ENCODE measurements at places on chromosomes 12 and 14.

- DNase-seq: no peak
Observed at GRCh38 chr14:96398432-96398831, 6.5 kb downstream of the AK7 start.

- no peak for DNase-seq
Observed at GRCh38 chr14:62921466-62921865, 123.8 kb downstream of the KCNH5 start.

DNA sequence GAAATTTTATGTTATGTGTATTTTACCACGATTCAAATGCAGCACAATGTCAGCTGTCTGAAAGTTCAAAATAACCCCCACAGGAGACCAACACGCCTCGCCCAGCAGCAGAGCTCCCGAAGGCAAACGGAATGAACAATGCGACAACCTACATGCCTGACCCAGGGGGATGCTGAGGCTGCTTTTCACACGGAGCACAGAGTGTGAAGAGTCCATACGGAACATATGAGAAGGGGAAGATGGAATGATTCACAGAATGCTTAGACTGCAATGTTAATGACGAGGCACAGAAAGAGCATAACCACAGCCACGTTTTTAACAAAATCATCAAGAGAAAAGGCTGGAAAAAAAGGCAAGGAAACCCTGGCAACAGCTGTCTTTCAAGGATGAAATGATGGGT lies 22.6 kb downstream of the ZFYVE21 start:
- no peak for DNase-seq

GRCh38 chr14:59398841-59399240 lies 66.3 kb downstream of the GPR135 start:
- DNase-seq: no peak

GRCh38 chr12:51922762-51923505 lies 15.6 kb downstream of the ACVRL1 start:
- DNase-seq: peak; percentile 23

- DNase-seq: no peak
Observed at GRCh38 chr14:22297376-22297775, 291.6 kb downstream of the DAD1 start.

DNA sequence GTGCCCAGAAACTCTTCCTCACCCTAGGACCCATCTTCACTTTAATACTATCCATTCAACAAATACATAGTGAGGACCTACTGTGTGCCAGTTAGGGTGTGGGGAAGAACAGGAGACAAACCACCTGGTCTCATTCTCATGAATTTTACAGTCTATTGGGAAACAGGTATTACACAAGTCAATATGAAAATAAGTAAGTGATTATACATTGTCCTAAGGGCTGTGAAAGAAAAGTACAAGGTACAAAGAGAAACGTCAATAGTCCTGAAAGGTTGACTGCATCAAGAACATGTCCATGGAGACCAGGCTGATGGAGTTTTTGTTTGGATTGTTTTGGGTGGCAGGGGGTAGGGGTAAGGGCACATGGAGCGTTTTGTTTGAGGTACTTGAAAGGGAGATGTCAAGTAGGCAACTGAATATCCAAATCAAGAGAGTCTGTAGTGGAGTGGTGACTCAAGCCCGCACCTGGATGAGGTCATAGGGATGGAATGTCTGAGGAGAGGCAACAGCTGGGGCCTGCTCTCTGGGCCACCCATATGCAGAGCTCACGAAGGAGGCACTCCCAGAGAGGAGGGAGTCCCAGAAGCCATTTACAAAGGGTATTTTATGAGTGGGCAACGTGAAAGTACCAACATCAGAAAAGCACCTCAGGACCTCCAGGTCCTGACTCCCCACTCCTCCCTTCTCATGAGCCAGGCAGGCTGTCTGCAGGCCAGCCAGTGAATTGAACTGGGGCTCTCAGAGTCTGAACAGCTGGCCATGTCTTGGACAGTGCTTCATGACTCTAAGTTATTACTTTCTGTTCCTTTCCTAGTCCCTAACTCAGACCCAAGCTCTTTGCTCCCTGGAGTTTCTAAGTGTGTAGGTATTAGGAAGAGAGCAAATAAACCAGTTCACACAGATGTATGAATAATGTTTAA lies 272.0 kb downstream of the ZFP36L1 start:
- no peak for DNase-seq

GRCh38 chr14:67710209-67710608 lies 8.5 kb downstream of the RDH12 start:
- DNase-seq: peak; percentile 9

DNA sequence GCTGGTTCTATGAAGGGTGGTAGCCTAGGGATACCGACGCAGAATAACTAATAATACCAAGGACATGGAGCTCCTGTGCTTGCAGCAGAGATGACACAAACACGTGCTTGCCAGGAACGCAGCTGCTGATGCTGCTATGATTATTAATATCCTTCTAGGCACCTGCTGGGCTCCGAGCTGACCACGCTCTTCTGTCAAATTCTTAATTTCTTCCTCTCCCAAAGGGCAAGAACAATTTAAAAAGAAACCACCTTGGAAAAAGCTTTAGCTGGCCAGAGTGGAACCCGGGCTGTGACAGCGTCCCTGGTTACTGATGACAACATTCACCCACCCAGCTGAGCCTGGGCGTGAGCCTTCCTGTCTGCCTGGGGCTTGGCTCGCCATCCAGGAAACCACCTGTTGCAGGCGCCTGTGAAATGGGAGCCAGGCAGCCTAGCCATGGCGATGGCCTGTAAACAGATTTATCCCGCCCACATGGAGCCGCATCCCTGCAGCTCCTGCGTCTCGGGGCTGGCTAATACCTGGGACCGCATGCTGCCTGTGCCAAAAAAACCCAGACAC lies 28.8 kb downstream of the CLMN start:
- peak; percentile 19 for DNase-seq

- no peak for DNase-seq
Observed at GRCh38 chr14:63951021-63951420, 98.2 kb downstream of the SYNE2 start.

DNA sequence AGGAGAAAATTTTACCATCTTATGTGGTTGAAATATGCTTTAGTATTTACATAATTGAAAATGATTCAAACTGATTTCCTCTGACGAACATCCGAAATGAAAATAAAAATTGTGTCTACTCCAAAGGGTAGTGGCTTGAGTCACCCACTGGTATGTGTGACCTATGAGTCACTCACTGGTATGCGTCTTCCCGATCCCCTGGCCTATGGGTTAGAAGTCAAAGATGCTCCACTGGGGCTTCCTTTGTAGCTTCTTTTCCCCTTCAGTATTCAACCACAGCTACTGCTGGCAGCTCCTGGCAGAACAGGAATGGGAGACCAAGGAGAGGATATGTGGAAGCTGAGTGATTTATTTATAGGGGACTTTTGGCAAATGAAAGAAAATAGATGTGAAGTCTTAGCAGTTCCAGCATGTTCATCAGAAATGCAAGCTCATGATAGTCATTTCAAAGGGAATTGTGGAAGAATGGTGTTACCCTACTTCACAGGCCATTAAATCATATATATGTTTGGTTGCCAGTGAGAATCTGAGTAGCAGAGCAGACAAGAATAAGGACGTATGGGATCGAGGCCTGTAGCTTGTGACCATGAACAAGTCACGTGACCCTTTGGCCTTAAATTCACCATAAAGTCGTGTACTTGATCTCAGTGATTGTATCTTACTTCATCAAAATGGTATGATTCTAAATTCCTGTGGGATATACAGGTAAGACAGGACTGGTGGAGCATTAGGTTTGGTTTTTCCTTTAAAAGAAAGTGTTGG lies 108.3 kb downstream of the CRADD start:
- no peak for DNase-seq

DNA sequence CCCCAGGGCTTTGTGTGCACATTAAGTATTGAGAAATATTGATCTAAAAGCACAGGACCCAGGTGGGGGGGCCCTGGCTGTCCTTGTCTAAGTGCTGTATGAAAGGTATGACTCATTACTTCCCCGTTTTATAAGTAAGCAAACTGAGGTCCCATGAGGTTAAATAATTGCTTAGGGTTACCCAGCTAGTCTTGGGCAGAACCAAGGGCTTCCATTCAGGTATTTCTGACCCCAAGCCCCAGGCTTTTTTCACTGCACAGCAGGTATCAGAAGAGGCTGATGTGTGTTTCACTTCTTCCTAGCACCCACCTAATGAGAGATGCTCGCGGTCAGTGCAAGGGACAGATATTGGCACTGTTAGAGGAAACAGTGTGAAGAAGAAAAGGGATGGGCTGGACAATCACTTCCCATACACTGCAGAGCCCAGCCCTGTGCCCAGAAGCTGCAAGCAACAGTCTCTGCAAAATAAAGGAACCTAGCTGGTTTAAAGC lies 4.7 kb upstream of the TC2N start:
- DNase-seq: peak; percentile 65

DNA sequence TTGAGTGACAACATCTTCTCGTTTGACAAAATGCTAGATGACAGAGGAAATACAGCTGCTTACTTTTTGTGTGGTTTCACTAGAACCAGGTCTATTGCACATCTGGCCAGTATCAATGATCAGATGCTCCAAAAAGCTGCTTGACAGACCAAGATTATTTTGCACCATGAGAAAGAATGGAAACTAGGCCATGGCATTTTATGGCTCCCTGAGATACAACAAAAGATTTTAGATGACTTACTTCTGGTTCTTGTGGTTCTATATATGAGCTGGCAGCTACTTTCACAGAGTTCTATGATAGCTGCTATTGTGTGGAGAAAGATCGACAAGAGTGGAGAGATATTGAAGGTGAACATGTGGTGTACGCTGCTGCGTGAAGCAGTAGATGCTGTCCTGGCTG lies 25.9 kb upstream of the PPFIBP1 start:
- peak; percentile 72 for DNase-seq

DNA sequence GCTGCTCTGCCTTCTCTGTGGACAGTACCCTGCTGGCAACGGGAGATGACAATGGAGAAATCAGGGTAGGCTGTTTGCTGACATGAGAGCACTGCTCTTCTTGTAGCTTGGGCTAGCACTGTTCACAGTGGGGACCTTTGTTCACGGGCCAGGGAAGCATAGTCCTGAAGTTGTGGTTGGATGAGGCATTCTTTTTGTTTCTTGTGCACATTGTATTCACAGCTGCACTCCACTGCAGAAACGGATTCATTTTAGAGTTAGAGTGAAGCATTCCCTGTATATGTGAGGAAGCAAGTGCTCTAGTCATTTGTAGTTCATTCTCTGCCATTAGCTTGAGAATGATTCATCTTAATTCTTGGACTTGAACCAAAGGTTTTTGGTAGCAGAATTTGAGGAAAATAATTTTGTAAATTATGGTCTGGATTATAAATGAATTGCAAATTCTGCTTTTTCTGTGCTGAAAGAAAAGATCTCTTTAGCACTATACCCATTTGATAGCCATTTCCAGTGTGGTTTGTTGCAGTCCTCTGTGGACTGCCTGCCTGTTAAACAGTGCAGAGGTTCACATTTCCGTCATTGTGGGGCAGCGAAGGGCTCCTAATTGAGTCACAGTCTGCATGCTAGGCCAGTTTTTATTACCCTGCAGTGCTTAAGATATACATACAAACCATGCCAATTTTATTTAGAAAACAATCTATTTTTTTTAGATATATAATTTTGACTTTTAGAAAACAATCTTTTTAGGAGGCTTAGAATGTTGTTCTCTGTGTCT lies 80.6 kb downstream of the APAF1 start:
- peak; percentile 42 for DNase-seq

GRCh38 chr14:100747736-100748135 lies 21.0 kb downstream of the DLK1 start:
- DNase-seq: no peak

DNA sequence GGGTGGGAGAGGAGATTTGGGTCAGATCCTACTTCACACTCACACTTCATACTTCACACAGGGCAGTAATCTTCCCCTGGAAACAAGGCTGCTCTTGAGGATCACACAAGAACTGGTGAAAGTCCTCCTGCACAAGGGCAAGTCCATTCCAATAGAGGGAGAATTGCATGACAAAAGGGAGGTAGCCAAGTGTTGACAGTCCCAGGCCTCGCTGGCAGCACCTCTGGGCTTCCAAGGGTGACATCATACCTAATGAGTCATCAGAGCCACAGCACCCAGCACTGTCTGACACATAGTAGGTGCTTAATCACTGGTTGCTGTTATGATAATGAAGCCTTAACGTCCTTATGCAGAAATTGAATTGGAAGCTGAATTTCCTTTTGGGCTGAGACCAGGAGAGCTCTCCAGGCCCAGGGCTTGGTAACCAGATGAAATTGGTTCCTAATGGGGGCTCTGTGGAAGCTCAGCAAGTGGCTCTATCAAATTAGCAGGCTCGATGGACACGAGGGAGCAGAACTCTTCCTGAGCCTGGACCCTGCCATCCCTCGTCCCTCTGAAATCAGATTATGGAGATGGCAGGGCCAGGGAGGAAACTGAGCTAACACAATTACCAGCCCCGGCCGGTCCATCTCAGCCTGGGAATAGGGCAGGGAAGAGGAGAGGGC lies 58.8 kb upstream of the ACTN1 start:
- no peak for DNase-seq

DNA sequence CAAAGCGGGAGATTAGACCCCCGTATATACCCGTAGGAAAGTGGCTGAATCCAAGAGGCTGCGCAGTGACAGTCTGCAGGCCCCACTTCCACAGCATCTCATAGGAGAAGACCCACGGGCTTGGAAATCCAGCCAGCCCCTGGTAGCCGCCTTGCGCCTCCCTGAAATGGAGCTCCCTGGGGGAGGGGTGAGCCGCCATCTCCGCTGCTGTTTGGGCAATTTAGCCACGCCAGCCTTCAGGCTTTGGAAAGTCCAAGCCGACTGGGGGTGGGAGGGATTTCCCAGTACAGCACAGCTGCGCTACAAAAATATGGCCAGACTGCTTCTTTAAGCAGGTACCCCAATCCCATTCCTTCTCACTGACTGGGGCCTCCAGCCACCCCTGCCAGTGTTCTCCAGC lies 53.4 kb downstream of the CAND1 start:
- DNase-seq: no peak

DNA sequence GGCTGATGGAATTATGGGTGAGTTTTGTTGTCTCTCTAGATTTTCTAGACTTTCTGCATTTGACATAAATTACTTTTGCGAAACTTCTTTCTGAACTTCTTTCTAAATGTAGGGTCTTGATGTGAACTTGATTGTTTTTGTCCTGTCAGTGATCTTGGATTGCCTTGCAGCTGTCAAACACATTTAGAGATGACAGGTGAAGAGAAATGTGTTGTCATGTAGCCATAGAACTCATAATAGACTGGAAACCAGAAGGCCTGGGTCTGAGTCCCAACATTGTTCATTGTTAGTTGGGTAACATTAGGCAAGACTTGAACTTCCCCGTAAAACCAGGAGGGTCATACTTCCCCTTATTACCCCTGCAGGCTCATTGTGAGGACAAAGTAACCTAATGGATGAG lies 109.0 kb downstream of the LRIG3 start:
- no peak for DNase-seq

GRCh38 chr14:99590746-99591555 lies 13.1 kb downstream of the CCDC85C start:
- DNase-seq: no peak
